ENCODE measurements at places on chromosomes 7 and 10. TPM values are rescaled to one million over a fixed set of nuclear protein-coding genes. Genes with fewer than 3 reads are reported as not detected.

LDB3 gene
- 0.10 TPM for total RNA-seq

PON3 gene
- not detected for total RNA-seq

GPR158 gene
- not detected for total RNA-seq

ZNF804B gene
- total RNA-seq, result not detected

MTPN gene
- 108 TPM for total RNA-seq

- no peak for DNase-seq
Observed at GRCh38 chr7:115499956-115500355, 530.6 kb downstream of the TFEC start.

GRCh38 chr10:35387768-35388167, 51.5 kb downstream of the CCNY start:
- no peak for DNase-seq

- DNase-seq, result no peak
Observed at GRCh38 chr10:109895095-109895818, 28.1 kb downstream of the XPNPEP1 start.

DNA sequence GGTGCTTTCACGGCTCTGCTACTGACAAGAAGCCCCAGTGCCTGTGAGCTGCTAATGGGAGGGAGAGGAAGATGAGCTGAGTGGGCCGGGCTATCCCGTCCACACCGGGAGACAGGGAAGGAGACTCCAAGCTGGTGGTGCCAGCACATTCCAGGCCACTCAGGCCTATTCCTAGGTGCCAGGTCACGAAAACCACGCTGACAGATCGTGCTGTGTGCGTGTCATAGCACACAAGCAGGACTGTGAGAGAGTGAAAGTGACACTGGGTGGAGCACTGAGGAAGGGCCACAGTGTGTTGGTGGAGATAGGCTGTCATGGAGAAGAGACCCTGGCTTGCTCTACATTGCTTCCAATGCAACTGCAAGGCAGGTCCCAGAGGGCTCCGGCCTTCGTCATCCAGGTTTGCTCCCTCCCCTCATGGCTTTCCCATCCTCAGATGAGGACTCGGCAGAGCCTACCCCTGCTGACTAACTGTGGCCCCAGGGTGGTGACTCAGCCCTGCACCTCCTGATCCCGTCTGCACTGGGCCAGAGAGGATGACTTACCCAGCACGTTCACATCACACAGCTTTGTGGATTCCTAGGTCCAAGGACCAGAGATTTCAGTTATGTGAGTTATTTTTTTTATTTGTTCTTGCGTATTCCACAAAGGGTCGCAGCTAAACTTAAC, 167.3 kb downstream of the EGFR start:
- DNase-seq, result no peak

DNA sequence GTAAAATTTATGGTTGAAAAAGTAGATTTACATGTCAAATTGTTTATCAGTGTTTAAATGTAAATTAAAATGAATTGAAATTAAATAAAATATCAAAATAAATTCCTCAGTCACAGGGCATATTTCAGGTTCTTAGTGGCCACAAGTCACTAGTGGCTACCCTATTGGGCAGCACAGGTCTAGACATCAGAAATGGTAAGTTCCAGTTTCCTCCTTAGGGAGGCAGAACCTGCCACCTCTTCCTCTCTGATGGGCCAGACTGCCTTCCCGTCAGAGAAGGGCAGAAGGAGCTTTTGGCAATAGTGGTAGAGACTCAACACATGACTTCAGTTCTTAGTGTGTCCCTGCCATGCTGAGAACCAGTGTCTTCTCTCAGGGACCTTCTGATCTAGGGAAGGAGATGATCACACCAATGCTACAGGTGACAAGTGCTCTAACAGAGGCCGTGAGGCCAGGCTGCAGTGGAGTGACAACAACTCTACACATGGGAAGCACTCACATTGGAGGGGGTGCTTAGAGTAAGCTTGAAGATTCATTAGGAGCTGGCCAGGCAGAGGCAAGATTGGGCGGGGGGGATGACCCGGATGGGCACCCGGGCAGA, 14.4 kb upstream of the PCBD1 start:
- no peak for DNase-seq

DNA sequence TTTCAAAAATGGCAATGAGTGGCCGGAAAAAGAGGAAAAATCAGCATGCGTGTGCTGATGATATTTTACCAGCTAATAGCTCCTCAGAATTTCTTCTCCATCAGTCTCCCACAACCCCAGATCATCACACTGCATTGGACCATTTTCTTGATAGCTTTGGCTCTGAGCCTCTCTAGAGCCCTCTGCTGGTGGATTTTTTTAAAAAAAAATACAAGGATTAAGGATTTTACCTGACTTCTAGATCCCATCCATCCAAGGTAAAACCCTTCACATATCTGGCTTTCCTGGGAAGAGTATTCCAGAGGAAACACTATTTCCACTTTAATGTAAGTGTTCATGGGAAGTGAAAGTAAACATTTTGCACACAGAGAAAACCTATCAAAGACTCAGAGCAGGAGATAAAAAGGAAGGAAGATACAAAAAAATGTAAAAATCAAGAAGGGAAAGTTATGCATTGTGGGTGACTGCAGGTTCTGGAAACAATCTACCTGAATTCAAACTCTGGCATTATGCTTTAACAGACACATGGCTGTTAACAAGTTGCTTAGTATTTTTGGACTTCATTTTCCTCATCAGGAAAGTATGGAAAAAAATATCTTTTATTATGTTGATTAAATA, 380.9 kb downstream of the LRRTM3 start:
- DNase-seq, result no peak

GRCh38 chr10:85976267-85976793, 390.3 kb downstream of the GRID1 start:
- DNase-seq, result no peak

DNA sequence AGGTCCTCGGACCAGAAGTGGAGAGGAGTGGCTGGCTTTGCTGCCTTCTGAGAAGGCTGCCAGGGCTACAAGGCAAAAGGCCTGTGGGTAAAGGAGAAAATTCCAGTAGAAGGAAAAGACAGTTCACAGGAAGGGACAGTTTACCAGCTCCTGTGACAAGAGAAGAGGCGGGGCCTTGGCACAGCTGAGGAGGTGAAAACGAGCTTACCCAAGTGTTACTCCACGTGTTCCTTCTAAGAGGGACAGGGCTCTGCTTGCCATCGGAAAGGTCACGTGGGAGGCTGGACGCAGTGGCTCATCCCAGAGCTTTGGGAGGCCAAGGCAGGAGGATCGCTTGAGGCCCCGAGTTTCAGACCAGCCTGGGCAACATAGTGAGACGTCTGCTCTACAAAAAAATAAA, 129.4 kb upstream of the ZNF746 start:
- no peak for DNase-seq

GRCh38 chr10:121598263-121599249, at the start of gene FGFR2:
Gene FGFR2 (minus strand): TSS chr10:121598444. CDS start chr10:121593817, 4,627 bp downstream.
- DNase-seq, result peak; percentile 27

GRCh38 chr7:132655131-132655727, 79.0 kb upstream of the PLXNA4 start:
- DNase-seq, result peak; percentile 85

DNA sequence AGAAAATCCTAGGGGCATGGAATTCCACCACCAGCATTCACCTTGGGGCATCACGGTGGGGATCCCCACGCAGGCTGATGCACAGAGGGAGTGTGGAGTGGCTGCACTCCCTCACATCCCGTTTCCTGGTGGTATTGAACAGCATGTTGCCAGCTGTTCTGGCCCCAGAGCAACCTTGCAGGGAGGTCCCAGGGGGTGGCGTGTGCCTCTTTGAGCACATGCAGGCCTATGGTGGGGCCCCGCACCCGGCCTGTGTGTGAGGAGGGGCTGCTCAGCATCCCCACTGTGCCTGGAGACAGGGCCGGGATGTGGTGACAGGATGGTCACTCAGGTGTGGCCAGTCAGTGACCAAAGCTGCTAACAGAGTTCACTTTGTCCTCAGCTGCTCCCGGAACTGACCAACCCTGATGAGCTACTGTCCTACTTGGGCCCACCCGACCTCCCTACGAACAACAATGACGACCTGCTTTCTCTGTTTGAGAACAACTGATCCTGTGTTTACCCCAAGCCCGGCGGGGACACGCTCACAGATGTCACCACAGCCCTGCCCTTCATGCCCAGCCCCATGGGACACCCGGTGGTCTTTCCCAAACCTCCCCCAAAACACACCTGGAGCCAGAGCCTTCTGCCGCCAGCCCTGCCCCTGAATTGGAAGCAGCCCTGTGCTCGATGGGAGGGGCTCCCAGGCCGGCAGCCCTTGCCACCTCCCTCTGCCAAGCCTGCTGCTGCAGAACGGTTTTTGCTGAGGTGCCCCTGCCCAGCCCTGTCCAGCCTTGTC, 18.7 kb downstream of the ZMIZ2 start:
- no peak for DNase-seq

GRCh38 chr7:41189866-41190265, 513.0 kb downstream of the INHBA start:
- DNase-seq, result no peak

DNA sequence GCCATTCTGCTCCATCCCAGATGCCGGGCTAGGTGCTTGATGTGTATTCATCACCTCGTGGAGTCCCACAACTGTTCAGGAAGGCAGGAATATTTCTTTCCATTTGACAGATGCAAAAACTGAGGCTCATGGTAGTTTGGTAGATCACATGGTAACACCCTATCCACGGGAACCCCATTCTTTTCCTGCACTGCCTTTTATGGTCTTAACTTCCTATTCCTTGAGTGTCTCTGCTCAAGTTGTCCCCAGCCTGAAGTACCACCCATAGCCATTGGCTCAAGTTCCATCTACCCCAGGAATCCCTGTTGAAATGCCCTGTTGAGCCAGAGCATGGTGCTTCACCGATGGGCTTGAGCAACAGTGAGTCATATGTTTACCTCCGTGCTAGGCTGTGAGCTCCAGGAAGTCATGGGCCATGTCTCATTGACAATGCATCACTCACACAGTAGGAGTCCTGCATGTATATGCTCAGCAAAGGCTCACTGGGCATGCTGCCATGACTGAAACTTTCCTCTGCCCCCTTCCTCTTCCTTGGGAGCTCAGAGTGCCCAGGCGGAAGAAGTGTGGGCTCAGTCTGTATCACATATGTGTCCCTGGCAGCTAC, 71.7 kb upstream of the ADAM12 start:
- DNase-seq, result no peak

DNA sequence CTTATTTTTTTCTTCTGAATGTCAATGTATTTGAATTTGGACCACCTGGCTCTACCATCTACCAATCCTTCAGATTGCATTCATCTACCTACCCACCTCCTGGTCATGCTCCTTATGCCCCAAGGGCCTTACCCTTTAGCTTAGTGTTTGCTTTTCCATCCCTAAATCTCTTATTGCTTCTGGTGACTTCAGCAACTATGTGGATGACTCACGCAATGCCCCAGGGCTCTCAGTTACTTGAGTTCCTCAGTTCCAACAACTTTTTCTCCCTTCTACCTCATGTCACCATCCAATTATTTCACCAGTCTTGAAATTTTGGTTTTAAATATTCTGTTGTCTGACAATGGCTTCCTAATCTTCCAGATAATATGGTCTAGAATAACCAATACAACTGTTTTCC, 118.9 kb downstream of the CFAP58 start:
- no peak for DNase-seq

GRCh38 chr7:41164440-41164839, 538.5 kb downstream of the INHBA start:
- DNase-seq, result no peak

All from activated naive CD4-positive, alpha-beta T cell treated with anti-CD3 and anti-CD28 coated beads for 36 hours (primary cell).